ENCODE measurements at places on chromosomes 11 and 22.

GRCh38 chr11:82229341-82229740 is 504.3 kb downstream of the FAM181B start:
- no peak for DNase-seq

DNA sequence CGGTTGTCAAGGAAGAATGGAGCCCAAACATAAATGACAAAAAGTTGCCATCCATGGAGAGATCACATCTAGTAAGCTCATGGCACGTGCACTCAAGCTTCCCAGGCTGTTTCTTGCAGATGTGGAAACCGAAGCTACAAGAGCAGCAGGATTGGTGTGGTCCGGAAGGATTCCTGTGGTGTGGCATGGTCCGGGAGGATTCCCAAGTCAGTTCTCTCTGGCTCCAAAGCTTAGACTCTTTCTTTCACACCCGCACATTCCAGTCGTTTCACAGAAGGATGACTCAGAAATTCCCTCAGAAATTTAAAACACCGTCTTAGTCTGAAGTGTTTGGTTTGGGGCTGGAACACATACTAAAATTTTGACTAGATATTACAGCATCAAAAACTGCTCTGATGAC is 78.0 kb upstream of the DRD2 start:
- DNase-seq, result no peak

DNA sequence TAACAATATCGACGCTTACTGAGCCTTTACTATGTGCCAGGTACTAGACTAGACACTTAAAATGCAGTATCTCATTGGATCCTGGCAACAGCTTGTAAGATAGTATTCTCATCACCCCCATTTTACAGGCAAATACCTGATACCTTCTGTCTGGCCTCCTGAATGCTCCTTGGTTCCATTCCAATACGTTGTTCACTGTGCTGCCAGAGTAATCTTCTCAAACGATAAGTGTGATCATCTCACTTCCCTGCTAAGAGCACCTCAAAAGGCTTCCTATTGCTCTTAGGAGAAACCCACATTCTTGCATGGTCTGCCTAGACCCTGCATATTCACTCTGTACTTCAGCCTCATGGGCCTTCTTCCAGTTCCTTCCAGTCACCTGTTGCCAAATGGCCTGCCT is 1.3 kb upstream of the NRIP3 start:
- no peak for DNase-seq

- no peak for DNase-seq
These were observed 8.2 kb downstream of the CAVIN3 start for GRCh38 chr11:6312106-6312505.

- peak; percentile 39 for DNase-seq
These were observed 18.4 kb downstream of the MS4A6E start for GRCh38 chr11:60345489-60345888.
